Memory B cell (primary cell): ENCODE measurements at places on chromosomes 4 and X.

GRCh38 chr4:110198049-110198434 is 373 bp downstream of the ELOVL6 start:
- peaks cover 22% of the 10 kb centered on the region for H3K4me1 ChIP-seq
- no peak for DNase-seq
- no peaks in the 10 kb centered on the region for H3K36me3 ChIP-seq
- peak overlapping the region; percentile 99 for H3K4me3 ChIP-seq
- H3K27ac ChIP-seq = peak overlapping the region; percentile 87

- DNase-seq = no peak
- H3K27me3 ChIP-seq = no peaks in the 10 kb centered on the region
- no peak overlapping the region for H3K27ac ChIP-seq
- peaks cover 4% of the 10 kb centered on the region for H3K4me1 ChIP-seq
- no peak overlapping the region for H3K4me3 ChIP-seq
Measured at GRCh38 chr4:55965585-55965984, 16.8 kb downstream of the CEP135 start.

DNA sequence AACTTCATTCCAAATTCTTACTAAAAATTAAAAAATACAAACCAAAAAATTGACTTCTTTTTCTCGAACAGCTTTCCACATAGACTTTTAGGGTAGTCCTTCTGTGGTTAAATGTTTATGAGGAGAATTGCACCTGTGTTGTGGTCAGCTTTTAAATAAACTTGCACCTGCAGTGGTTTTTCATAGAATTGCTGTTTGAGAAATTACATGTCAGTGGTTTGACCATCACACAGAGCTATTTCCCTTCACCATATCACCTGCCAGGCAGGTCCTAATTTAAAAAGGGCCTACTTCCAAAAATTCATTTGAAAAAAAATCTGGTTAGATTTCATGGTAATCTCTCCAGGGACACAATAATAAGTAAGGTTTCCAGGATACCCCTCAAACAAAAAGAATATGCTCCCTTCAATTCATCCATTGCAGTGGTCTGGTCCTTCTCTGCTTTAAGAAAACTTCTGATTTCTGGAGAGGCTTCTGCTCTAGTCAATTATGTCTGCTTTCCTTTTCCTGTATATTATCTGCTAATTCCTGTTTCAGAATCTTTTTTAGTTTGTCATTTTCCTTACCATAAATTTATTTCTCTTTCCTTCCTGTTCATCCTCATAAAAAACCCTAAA is 9.8 kb upstream of the UTP3 start:
- H3K27me3 ChIP-seq = no peaks in the 10 kb centered on the region
- peaks cover 53% of the 10 kb centered on the region for H3K4me1 ChIP-seq
- no peak for DNase-seq
- peak overlapping the region; percentile 43 for H3K4me3 ChIP-seq
- peaks cover 2% of the 10 kb centered on the region for H3K36me3 ChIP-seq
- H3K27ac ChIP-seq = peak overlapping the region; percentile 42

DNA sequence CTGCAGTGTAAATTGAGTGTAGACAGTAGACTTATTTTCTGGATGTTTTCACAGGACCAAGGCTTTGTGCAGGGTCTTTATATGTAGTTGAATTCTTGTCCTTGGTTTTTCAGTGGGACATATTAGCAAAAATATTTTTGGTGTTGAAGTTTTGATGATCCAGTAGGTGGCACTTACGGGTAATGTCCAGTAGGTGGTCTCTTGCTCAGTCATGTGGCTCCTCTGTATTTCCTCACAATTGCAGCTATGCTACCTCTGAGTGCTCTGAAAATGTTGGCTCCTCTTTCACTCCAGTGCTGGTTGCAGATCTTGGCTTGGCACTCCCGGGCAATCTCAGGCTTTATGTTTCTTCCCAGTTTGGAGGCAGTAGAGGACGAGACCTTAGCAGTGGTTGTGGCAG is 419.8 kb upstream of the AMOT start:
- DNase-seq = no peak
- H3K4me1 ChIP-seq = peaks cover 3% of the 10 kb centered on the region
- no peak overlapping the region for H3K27ac ChIP-seq
- no peaks in the 10 kb centered on the region for H3K36me3 ChIP-seq
- H3K4me3 ChIP-seq = no peak overlapping the region

DNA sequence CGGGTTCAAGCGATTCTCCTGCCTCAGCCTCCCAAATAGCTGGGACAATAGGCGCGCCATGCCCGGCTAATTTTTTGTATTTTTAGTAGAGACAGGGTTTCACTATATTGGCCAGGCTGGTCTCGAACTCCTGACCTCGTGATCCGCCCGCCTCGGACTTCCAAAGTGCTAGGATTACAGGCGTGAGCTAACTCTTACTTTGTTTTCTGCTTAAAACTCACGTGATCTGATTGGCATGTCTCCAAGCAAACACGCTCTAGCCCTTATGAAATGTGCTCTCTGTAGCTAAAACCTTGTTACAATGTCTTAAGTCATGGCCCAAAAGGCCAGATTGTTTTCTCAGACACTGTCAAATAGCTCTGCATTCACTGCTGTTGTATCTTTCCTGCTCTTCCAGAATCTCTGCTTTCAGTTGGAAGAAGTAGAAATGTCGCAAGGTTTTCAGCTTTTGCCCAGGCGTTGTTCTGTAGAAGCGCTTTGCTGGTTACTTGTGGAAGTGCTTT is 39.7 kb upstream of the OGT start:
- H3K27me3 ChIP-seq = no peaks in the 10 kb centered on the region
- H3K36me3 ChIP-seq = no peaks in the 10 kb centered on the region
- peaks cover 12% of the 10 kb centered on the region for H3K4me1 ChIP-seq
- peak overlapping the region; percentile 85 for H3K4me3 ChIP-seq
- no peak for DNase-seq

GRCh38 chr4:2663275-2663674 is 92.9 kb downstream of the TNIP2 start:
- peaks cover 17% of the 10 kb centered on the region for H3K4me1 ChIP-seq
- no peaks in the 10 kb centered on the region for H3K27me3 ChIP-seq
- H3K36me3 ChIP-seq = peaks cover 28% of the 10 kb centered on the region
- H3K4me3 ChIP-seq = no peak overlapping the region

DNA sequence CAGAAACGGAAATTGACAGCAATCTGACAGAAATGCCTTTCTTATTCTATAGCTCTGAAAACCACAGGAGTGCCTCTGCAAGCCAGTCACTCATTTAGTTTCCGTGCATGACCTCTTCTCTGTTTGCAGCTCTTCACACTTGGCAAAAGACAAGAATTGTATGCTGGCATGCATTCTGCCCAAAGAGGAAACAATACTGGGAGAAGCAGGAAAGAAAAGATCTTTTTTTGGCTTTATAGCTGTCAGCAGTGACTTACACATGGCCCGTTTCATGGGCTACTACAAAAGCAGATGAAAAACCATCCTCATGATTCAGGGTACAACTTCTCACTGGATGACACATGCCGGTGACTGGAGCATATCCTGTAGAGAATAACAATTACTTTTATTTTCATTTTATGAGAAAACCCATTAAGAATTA is 249.4 kb downstream of the ADAMTS3 start:
- H3K36me3 ChIP-seq = no peaks in the 10 kb centered on the region
- no peaks in the 10 kb centered on the region for H3K27me3 ChIP-seq
- H3K4me1 ChIP-seq = no peaks in the 10 kb centered on the region
- H3K27ac ChIP-seq = no peak overlapping the region
- DNase-seq = no peak

DNA sequence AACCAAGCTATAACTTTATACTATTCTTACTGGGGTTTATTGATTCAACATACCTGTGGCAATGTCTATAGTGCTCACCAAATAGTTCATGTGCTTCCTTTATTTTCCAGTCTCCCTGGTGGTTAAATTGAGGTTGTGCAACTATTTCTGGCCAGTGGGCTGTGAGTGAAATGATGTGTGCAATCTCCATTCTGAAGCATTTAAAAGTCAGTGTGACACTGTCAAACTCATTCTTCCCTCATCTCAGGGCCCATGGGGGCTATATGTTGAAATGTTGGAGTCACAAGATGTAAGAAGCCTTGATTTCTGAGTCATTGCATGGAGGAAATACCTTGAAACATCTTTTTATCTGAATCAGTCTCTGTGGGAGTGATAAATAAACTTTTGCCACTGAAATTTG is 414.3 kb upstream of the RPS6KA3 start:
- no peak overlapping the region for H3K4me3 ChIP-seq
- no peaks in the 10 kb centered on the region for H3K4me1 ChIP-seq
- H3K27me3 ChIP-seq = peaks cover 2% of the 10 kb centered on the region
- DNase-seq = no peak
- no peaks in the 10 kb centered on the region for H3K36me3 ChIP-seq

- H3K36me3 ChIP-seq = peaks cover 2% of the 10 kb centered on the region
- no peak for DNase-seq
- H3K4me3 ChIP-seq = no peak overlapping the region
- no peaks in the 10 kb centered on the region for H3K27me3 ChIP-seq
- H3K27ac ChIP-seq = no peak overlapping the region
Measured at GRCh38 chrX:113741744-113742143, 842.1 kb upstream of the HTR2C start.

GRCh38 chr4:158771776-158772175 is 3.0 kb downstream of the FNIP2 start:
- no peak overlapping the region for H3K27ac ChIP-seq
- H3K4me3 ChIP-seq = no peak overlapping the region
- H3K36me3 ChIP-seq = peaks cover 2% of the 10 kb centered on the region
- peaks cover 4% of the 10 kb centered on the region for H3K4me1 ChIP-seq
- H3K27me3 ChIP-seq = peaks cover 29% of the 10 kb centered on the region

- no peak overlapping the region for H3K27ac ChIP-seq
- no peaks in the 10 kb centered on the region for H3K4me1 ChIP-seq
- no peaks in the 10 kb centered on the region for H3K36me3 ChIP-seq
Measured at GRCh38 chr4:157895205-157895604, 277.6 kb downstream of the GASK1B start.

DNA sequence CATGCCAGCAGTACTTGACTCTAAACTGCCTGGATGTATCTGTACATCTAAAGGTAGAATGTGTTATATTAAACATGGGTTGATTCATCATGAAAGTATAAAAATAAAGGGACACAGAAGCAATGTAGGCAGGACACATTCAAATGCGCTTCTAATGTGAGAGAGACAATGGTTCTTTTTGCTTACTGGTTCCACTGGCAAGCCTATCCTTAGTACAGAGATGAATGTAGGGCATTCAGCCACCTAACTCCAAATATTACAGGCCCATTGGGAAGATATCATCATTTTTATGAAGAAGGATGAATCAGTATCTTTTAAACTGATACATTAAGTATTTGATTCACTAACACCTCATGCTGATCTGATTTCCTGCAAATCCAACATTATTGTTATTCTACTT is 18.0 kb downstream of the CDKL2 start:
- H3K36me3 ChIP-seq = peaks cover 1% of the 10 kb centered on the region
- peaks cover 2% of the 10 kb centered on the region for H3K27me3 ChIP-seq
- no peaks in the 10 kb centered on the region for H3K4me1 ChIP-seq
- no peak for DNase-seq
